ENCODE measurements at places on chromosomes 7 and 10.

GRCh38 chr7:114365791-114366190 lies 48.8 kb upstream of the FOXP2 start:
- no peak for DNase-seq

DNA sequence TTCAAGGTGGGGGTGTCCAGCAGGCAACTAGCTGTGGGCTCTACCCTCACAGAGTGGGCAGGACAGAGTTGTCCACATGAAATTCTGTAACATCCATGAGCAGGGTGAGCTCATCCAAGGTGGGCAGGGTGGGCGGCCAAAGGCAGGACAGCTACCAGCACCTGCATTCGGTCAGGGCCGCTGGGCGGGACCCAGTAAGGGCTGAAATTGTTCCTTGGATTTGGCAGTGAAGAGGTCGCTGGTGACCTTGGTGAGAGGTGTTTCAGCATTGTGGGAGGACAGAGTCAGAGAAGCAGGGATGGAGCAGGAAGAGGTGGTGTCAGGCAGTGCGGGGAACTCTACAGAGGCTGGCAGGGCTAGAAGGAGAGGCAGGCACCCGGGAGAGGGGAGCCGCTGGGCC lies 23.9 kb downstream of the ADCYAP1R1 start:
- no peak for DNase-seq

DNA sequence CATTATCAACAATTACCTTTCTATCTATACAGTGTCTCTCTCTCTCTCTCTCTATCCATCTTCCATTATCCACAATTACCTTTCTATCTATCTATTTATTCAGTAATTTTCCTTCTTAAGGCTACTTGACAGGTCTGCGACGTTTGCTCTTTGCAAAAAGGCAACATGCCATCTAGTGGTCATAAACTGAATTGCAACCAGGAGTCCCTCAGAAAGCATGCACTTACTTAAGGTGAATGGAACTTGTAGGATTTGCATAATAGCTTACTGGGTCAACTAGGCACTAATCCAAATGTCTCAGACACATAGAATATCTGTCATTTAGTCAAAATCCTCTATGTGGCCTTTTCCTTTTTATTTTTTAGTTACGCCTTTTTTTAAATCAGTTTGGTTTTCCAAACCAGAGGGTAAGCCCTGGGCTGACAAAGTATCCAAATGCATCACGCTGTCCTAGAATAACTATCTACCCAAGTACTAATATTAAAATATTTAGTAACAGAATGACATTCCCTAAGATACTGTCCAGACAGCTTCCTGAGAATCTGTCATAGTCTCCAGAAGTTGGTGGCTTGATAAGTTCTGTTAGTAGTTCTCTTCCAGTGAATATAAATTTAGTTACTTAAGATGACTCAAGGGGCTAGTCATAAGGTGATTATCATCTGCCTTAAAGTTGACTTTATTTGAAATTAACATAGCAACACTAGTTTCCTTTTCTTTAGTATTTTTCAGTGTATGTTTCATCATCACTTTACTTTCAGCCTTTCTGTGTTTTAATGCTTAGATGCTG lies 208.3 kb downstream of the PPP1R3A start:
- peak; percentile 62 for DNase-seq

- DNase-seq: no peak
Measured at GRCh38 chr7:111126987-111127386, 36.1 kb downstream of the LRRN3 start.

DNA sequence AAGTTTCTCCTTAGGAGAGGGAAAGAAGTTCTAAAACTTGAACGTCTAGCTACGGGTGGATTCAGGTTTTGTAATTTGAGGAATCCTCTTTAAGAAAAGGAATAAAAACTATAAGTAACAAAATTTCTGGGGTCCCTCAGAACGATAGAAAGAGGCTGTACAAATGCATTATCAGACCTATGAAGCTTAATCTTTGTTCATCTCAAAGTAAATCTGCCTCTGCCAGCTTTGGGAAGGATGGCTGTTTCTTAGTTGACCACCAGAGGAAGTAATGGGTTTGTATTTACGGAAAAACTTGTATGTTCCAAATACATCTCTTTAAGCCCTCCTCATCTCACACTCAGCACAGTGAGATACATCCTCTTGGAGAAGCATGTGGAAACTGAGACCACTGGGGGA lies 864 bp downstream of the PSTK start:
- DNase-seq: peak; percentile 28

DNA sequence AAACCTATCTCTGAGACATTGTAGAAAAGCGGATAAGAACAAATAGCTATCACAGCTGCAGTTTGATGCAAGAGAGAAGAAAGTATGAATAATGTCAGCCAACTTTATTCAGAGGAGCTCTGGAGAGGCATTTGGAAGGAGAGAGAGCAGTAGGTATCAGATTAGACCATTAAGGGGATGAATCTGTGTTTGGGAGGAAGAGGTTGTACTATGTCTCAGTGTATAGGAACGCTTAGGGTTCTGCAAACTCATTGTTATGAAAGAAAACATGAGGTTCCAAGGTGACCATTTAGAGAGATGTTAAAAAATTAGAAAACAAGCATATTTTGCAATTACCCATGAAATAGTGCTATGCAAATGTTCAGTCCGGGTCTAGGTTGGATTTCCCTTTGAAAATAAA lies 207.5 kb upstream of the GNAI1 start:
- no peak for DNase-seq

- DNase-seq: no peak
Measured at GRCh38 chr10:2933519-2933918, 133.8 kb upstream of the PFKP start.
